ENCODE measurements at places on chromosomes 5 and 9.
A peak's percentile ranks its signal among the peaks of the same experiment; 100 is the strongest.

DNA sequence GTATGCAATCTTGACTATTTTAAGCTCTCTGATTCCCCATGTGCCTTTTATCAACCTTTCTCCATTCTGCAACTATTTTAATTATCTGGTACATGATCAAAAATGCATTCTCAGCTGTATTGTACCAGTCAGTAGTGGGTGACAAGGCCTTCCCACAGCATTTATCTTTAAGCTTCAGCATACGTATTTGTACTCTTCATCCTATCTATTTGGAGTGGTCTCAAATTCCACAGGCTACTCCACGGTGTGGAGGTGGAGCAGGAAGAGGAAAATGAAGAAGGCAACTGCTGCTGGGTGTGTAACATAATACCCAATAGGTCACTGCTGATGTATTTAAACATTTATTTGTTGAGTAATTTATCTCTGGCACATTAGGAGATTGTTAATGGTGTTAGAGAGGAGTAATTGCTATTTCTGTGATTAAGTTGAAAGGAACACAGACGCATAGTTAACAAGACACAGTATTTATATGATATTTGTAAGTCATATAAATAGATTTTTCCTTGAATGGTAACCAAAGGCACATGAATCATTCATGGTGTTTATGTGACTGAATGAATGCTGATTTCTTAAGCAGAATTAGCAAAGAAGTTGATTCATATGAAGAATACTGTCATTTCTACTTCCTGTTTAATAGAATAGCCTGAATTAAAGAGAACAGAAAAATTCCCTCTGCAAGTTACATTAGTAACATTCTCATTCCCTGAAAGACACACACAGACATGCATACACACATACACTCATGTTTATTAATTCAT lies 153.8 kb upstream of the NR3C1 start:
- no peak for DNase-seq

- DNase-seq = no peak
Observed at GRCh38 chr9:121297389-121297788, 29.4 kb downstream of the GSN start.

GRCh38 chr9:87644659-87645058 lies 81.3 kb upstream of the CTSL start:
- DNase-seq = no peak

GRCh38 chr5:172587061-172587405 lies 54.0 kb upstream of the NEURL1B start:
- no peak for DNase-seq

GRCh38 chr9:304106-304505 lies 89.4 kb downstream of the DOCK8 start:
- DNase-seq = no peak

DNA sequence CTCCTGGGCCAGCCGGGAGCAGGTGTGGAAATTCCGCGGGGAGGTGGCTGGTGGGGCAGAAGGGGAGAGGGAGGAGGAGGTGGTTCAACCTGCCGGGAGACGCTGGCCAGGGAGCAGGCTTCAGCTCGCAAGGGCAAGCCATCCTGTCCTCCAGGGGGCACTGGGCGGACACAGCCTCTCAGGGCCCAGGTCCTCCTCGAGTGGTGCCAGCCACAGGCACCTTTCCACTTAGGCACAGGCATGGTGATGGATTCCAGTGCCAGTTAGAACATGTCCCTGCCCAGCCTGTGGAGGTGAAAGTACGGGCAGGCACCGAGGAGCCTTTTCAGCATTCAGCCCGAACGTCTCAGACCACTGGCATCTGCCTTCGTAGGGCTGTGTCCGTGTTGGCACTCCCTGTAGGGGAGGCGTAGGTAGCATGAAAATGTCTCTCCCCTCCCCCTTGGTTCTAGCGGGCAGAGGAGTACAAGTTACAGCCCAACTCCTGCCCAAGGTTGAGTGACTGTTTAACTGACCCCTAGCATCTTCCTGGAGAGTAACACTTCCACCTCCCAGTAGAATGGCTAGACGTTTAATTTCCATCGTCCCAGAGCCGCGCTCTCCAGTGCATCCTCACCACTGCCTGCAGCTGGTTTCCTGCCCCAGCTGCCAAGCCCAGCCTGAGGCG lies 48.9 kb downstream of the DAB2IP start:
- DNase-seq = no peak

GRCh38 chr5:77337686-77338085 lies 127.2 kb downstream of the PDE8B start:
- DNase-seq = no peak

- DNase-seq = no peak
Observed at GRCh38 chr9:130927995-130928900, 10.8 kb downstream of the FIBCD1 start.

- no peak for DNase-seq
Observed at GRCh38 chr5:113153512-113154097, 177.0 kb downstream of the DCP2 start.

DNA sequence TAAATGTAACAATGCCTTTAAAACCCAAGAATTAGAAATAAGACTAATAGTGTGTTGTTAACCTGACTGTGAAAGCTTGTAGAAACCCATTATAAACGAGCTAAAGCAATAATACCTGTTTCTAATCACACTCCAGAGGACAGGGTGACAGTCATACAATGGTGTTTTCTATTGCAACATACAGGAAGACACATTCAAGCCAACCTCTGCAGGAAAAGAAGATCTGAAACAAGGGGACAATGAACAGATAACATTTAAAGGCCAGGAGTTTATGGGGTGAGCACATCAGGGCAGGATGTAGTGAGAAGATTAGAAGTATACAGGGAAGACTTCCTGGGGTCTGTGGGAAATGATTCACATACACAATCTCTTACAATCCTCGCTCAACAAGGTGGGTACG lies 13.8 kb downstream of the BARHL1 start:
- DNase-seq = no peak

- DNase-seq = no peak
Observed at GRCh38 chr9:14345354-14346230, 31.7 kb upstream of the NFIB start.

GRCh38 chr5:154945695-154946301 lies 4.9 kb downstream of the MRPL22 start:
- no peak for DNase-seq

- DNase-seq = no peak
Observed at GRCh38 chr5:136458481-136458880, 93.1 kb upstream of the TRPC7 start.

DNA sequence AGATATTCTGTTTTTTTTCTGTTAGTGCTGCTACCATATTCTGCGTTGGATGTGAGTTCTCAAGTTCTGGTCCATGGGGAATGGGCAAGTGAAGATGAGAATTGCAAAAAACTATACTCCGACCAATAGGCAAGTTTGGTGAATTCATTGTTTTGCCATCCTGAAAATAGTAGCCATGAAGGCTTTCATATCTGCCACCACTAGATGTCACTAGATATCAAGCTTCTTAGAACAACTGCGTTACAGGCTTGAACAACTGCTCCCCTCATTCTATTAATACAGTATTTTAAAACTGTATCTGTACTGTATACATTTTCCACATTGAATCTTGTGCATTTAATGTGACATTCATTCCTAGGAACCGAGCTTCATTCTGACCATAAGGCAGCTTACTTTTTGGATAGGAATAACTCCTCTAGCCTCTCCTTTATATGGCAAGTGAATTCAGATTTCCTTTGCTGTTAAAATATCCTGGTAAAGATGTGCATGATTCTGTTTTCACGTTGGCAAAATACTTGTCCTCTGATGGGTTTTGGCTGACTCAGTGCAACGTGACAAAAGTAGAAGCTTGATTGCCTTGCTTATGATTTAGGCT lies 163.6 kb downstream of the SREK1 start:
- no peak for DNase-seq

DNA sequence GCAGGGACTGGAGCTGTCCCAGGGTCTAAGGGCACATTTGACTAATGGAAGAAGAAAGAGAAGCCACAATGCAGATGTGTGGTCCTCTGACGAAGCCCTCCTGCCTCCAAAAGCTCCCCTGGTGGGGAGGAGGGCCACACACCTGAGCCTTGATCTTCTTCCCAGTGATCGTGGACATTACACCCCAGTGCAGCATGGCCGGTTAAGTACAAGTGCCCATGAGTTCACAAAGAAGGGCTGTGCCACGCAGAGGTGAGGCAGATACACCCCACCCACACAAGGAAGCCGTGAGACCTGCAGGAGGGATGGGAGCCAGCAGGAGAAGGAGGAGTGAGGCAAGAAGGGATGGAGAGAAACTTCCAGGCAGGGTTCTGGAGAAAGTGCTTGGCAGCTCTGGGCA lies 199.0 kb upstream of the MVB12B start:
- no peak for DNase-seq

DNA sequence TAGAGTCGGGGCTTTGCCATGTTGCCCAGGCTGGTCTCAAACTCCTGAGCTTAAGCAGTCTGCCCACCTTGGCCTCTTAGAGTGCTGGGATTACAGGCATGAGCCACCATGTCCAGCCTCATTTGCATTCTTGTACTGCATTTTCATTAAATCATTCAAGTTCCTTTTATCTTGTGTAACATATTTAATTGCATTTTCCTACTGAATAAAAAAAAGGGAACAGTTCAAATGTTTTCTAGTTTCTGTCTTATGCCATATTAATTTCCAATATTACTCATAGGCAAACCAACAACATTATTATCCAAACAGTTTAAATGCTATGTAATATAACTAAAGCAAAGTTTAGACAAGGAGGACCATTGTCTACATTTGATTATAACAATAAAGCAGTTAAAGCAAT lies 6.1 kb downstream of the SLC31A1 start:
- no peak for DNase-seq

GRCh38 chr5:85663708-85664031 lies 954.1 kb upstream of the COX7C start:
- no peak for DNase-seq

GRCh38 chr9:127293767-127294166 lies 29.2 kb downstream of the GARNL3 start:
- DNase-seq = no peak

- no peak for DNase-seq
Observed at GRCh38 chr5:91776249-91776648, 393.1 kb upstream of the ARRDC3 start.

DNA sequence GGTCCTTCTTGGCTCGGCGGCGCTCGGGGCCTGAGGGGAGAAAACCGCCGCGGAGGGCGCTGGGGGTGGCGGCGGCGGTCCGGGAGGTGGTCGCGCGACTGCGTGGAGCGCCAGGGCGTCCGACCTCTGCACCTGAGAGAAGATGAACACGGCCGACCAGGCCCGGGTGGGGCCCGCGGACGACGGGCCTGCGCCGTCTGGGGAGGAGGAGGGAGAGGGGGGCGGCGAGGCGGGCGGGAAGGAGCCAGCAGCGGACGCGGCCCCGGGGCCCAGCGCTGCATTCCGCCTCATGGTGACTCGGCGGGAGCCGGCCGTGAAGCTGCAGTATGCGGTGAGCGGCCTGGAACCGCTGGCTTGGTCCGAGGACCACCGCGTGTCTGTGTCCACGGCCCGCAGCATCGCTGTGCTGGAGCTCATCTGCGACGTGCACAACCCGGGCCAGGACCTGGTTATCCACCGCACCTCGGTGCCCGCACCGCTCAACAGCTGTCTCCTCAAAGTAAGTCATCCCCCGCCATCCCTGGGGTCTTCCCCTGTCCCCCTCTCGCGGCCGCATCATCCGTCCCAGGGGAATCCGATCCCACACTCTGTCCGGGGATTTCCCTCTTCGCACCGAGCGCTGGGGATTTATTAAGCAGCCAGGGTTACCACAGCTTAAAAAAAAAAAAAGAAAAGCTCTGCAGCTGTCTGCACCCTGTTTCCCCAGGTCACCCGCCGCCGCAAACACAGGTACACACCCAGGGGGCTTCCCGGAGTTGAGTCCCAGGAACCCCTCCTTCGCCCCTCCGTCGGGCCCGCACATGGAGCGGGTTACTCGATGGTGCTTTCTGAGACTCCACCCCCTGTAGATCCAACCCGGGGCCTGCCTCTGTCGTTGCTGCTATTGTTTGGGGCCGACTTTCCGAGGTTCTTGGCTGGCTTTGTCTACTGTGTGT lies at the start of gene GTF3C4:
Gene GTF3C4 (plus strand): TSS at position 8 of the 935 bp plus-strand sequence. CDS start 135 bp downstream, at position 143.
- peak; percentile 81 for DNase-seq

DNA sequence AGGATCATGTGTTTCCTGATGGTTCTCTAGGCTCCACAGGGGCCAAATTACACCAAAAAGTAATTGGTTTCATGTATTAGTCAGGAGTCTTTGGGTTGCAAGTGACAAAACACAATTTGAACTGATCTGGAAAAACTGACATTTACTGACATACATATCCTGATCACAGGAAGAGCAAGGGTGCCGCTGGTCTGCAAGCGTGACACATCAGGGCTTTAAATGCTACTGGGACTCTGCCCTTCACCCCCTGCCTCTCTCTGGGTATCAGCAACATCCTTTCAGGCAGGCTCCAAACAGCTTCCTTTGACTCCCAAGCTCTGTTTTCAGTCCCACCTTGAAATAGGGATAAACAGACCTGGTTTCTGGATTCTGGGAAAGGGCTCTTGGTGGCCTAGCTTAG lies 197.5 kb downstream of the PALM2AKAP2 start:
- no peak for DNase-seq

GRCh38 chr5:159059722-159060121 lies 40.0 kb downstream of the EBF1 start:
- DNase-seq = no peak

GRCh38 chr5:138033907-138034306 lies 1.0 kb upstream of the FAM13B start:
- no peak for DNase-seq

- peak; percentile 66 for DNase-seq
Observed at GRCh38 chr5:99037668-99038067, 108.9 kb upstream of the CHD1 start.

DNA sequence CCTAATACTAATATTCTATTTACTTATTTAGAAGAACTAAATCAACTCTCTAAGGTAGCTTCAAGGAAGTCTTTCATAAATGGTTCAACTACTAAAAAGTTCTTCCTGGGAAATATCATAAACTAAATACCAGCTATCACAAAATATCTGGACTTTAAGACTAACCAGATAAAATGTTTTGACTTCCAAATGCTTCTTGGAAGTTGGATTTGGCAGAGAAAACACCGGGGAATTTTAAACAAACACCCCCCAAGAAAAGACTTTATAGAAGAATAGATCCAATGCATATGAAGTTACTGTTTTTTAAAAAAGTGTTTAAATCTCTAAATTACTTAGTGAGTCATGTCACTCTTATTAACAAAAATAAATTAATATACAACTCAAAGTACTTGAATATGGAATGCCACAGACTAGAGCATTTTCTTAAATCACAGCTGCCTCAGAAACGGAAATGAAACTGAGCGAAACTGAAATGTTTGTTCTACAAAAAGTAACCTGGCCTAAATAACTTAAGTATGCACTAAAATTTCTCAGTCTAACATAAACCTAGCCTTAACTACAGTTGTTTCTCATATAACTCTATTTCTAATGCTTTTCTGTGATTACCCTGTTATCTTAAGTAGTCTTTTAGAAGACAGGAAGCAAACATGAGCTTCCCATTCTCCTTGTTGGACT lies 6.8 kb downstream of the ABCA1 start:
- DNase-seq = no peak

Data from CD4-positive, alpha-beta T cell treated with Interleukin-15 for 1 hour (primary cell).